Breast epithelium (tissue), 4 donors: ENCODE measurements at places on chromosomes 3 and 15. TPM values are rescaled to one million over a fixed set of nuclear protein-coding genes. Genes with fewer than 3 reads are reported as not detected.
A peak's percentile ranks its signal among the peaks of the same experiment; 100 is the strongest.

DNA sequence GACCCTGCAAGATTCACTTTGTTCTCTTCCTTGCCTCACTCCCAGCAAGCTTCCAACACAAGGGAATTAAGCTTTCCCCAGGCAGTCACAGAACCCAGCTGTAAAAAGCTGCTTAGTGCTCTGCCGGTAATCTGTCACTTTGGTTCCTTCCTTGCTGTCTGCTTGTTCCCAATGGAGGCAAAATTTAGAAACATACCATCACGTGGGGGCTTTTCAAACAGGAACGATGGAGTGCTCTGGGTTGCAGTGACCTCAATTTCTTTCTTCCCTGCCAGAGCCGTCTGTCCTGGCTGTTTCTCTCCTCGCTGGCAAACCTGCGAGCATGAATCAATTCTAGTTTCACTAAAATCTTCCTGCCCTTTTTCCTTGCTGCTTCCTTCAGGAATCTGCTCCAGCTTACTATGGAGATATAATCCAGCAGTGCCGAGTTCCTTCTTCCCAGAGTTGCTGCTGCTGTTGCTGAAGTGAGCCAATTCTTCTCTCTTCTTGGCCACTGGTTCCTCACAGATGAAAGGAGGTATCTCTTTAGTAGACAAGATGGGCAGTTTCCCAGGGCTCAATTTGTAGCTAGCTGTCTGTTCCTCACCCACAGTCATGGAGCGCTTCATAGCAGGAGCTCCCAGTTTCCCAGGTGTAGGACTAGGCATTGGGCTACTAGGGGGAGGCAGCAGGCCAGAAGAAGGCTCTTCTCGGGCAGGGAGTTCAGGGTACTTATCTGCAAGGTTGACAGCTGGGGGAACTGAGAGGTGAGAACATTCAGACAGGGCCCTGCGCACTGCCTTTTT lies 88.1 kb downstream of the DHX30 start:
- peak overlapping the region; percentile 21 for H3K27ac ChIP-seq
- H3K27me3 ChIP-seq = no peaks in the 10 kb centered on the region
- no peak overlapping the region for H3K4me3 ChIP-seq
- H3K4me1 ChIP-seq = no peaks in the 10 kb centered on the region
- H3K36me3 ChIP-seq = no peaks in the 10 kb centered on the region

DNA sequence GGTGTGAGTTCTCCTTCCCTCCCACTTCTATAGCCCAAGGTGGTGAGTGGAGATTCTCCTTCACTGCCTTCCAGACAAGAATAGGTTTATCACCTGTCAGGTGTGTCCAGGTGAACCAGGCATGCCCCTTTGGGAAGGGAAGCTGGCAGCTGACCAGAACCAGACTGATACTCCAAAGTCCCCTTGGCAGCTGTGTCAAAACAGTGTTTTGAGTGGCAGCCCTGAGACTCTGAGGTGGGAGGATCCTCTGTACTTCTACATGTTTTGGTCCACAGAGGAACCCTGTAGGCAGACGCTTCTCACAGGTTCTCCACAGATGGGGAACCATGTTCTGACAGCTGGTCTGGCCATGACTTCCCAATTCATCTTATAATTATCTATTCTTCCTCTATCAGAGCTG lies 30.1 kb downstream of the ISL2 start:
- no peak overlapping the region for H3K4me3 ChIP-seq
- H3K27me3 ChIP-seq = no peaks in the 10 kb centered on the region
- H3K4me1 ChIP-seq = no peaks in the 10 kb centered on the region
- H3K27ac ChIP-seq = no peak overlapping the region
- H3K36me3 ChIP-seq = no peaks in the 10 kb centered on the region
- no peak for DNase-seq

DNA sequence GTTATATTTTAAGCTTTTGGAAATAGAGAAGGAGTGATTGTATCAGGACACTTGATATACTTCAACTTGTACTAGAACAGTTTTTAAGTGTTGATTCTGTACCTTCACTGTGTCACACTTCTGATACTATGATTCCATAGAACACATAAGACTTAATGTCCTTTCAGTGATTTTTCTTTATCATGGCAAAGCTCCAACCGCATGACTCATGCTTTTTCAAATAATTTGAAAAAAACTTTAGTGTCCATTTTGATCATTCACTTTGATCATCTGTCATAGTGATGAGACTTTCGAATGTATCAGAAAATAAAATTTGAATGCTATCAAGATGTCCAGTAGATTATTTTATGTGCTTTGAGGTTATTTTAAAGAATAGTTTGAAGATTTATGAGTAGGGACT lies 32.0 kb downstream of the AP4E1 start:
- H3K27ac ChIP-seq = no peak overlapping the region
- no peaks in the 10 kb centered on the region for H3K4me1 ChIP-seq
- H3K4me3 ChIP-seq = no peak overlapping the region
- no peak for DNase-seq

Gene SKOR1
- total RNA-seq = 0.98 TPM

DNA sequence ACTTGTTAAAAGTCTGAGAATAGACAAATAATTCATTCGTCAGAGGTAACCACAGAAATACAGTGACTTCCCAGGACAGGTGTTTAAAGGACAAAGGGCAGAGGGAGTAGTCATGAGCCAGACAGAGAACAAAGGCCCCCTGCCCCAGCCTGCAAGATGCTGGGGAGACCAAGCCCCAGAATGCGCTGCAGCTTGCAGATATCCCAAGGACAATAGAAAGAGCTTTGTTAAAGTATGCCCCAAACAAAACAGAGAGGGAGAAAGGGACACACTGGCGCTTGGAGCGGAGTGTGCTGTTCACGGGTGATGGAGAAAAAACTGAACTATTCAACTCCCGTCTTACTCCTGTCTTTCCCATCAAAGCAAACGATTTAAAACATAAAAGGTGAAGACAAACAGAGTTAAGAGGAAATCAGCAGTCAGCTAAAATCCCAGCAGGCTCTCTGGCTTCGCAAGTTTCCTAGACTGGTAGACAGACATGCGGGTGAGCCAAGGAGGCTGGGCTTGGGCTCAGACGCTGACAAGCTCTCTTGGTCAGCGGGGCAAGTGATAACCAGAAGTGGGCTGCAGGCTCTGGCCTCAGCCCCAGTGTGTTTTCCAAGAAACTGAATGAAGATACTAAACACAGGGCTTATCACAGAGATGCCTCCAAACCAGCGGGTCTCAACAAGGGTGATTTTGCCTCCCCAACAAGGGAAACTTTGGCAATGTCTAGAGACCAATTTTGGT lies 130.1 kb downstream of the UACA start:
- H3K4me3 ChIP-seq = no peak overlapping the region
- no peaks in the 10 kb centered on the region for H3K36me3 ChIP-seq
- no peaks in the 10 kb centered on the region for H3K27me3 ChIP-seq
- no peaks in the 10 kb centered on the region for H3K4me1 ChIP-seq

Gene ETFA
- total RNA-seq = 96.0 TPM

Gene LNP1
- total RNA-seq = 2.6 TPM

Gene GXYLT2
- total RNA-seq = 15.4 TPM

DNA sequence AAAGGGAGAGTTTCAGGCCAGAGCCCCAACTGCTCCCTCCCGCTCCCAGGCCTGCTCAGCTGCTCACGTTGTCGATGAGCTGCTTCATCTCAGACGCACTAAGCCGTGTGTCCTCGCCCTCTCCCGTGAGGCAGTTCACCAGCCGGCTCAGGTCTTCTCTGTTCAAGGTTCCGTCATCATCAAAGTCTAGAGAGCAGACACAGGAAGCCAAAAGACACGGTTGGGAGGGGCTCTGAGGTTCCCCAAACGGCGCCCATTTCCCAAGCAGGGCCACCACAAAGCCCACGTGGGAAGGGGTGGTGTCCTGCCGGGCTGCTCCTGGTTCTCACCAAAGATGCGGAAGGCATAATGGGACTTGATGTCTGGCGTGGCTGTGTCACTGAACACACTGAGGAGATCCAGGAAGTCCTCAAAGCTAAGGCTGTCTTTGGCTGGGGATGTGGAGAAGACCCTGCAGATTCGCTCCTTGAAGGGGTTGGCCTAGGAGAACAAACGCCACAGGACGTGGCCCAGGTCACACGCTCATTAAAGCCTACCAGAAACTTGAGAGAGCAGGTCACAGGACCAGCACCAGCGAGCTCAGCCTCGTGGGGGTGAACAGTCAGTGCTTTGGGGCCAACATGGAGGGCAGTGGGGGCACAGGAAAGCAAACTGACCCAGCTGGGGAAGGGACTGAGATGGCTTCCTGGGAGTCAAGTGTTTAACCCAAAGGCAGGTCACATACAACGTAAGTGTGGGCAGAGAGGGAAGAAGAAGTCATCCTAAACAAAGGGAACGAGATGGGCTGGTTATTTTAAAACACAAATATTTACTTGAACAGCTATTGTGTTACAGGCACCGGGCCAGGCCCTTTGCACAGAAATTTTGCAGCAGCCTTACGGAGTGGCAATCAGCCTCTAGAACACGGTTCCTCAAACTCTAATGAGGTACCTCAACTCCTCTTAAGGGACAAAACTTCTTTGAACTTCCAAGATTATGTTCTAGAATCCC lies 2.4 kb downstream of the CIB1 start:
- no peaks in the 10 kb centered on the region for H3K27me3 ChIP-seq
- H3K27ac ChIP-seq = peak overlapping the region; percentile 55
- no peaks in the 10 kb centered on the region for H3K4me1 ChIP-seq
- DNase-seq = no peak

DNA sequence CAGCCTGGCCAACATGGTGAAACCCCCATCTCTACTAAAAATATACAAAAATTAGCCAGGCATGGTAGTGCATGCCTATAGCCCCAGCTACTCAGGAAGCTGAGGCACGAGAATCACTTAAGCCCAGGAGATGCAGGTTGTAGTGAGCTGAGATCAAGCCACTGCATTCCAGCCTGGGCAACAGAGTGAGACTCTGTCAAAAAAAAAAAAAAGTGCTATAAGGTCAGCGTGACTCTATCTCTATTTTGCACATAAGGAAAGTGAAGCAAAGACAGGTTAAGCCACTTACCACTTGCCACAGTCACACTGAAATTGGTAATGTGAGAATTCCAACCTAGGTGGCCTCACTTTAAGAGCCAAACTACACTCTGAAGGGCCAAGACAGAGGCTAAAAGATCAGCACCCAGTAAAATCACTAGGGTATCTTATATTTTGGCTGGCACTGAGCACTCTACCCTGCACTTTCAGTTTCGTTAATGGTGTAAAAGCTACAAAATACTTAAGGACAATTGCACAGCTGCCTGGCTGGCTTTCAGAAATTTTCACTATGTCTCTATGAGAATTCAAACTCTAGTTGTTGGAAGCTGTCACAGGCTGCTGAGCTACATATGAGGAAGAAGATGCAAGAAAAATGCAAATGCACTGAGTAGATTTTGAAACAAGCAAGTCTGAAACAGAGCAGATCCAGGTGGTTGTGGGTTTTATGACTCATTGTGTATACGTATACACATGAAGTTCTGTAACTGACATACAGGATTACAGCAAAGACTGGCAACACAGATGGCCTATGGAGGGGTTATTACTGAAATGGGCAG lies 32.7 kb downstream of the TRANK1 start:
- H3K4me3 ChIP-seq = no peak overlapping the region
- no peaks in the 10 kb centered on the region for H3K36me3 ChIP-seq
- peak overlapping the region; percentile 34 for H3K27ac ChIP-seq
- no peaks in the 10 kb centered on the region for H3K27me3 ChIP-seq
- DNase-seq = no peak

DNA sequence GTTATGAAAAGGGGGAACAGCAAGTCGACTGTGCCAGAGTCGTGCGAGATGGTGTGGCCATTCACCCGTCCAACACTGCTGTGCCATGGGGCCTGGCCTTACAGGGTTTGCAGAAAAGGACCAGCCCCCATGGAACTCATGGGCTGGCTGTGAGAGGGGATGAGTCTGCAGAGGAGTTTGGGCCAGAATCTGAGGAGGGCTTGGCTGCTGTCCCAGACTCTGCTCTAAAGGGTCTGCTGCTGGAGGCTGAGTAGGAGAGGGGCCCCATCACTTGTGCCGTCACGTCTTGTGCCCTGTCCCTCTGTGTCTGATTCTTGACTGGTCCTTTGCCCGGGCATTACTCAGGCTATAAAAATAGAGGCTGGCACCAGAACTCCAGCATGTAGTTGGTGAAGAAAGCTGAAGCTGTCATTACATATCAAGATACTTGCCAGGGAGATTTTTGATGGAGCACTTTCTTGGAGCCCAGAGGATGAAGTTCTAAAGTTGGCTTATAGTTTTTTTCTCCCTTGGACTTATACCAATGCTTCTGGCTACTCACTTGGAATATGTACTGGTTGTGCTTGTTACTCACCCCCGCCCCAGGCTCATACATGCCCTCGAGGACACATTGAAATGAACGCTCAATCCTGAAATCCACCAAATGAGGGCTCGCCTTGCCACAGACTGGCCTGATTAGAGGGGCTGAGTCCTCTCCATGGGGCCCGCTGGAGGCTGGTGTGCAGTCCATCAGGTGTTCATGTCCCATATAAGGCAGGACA lies 10.2 kb downstream of the PXYLP1 start:
- no peak overlapping the region for H3K27ac ChIP-seq
- H3K4me1 ChIP-seq = no peaks in the 10 kb centered on the region
- H3K4me3 ChIP-seq = no peak overlapping the region

DNA sequence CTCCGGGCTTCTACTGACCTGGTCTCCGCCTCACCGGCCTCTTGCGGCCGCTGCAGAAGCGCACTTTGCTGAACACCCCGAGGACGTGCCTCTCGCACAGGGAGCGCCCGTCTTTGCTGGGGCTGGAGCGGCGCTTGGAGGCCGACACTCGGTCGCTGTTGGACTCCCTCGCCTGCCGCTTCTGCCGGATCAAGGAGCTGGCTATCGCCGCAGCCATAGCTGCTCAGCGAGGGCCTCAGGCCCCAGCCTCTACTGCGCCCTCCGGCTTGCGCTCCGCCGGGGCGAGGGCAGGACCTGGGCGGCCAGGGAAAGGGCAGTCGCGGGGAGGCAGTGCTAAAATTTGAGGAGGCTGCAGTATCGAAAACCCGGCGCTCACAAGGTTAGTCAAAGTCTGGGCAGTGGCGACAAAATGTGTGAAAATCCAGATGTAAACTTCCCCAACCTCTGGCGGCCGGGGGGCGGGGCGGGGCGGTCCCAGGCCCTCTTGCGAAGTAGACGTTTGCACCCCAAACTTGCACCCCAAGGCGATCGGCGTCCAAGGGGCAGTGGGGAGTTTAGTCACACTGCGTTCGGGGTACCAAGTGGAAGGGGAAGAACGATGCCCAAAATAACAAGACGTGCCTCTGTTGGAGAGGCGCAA lies 319.2 kb downstream of the FGF12 start:
- no peak overlapping the region for H3K27ac ChIP-seq
- H3K27me3 ChIP-seq = no peaks in the 10 kb centered on the region
- H3K36me3 ChIP-seq = no peaks in the 10 kb centered on the region
- H3K4me3 ChIP-seq = peak overlapping the region; percentile 57
- H3K4me1 ChIP-seq = no peaks in the 10 kb centered on the region
